Upper lobe of left lung (tissue), 6 donors: ENCODE measurements at places on chromosomes 12 and 14. TPM values are rescaled to one million over a fixed set of nuclear protein-coding genes. Genes with fewer than 3 reads are reported as not detected.
A peak's percentile ranks its signal among the peaks of the same experiment; 100 is the strongest.

The SSTR1 gene
- total RNA-seq = under 0.01 TPM

The ATF7IP gene
- total RNA-seq = 27.9 TPM

The NR1H4 gene
- 0.09 TPM for total RNA-seq

The C12orf50 gene
- total RNA-seq = not detected

The AMHR2 gene
- total RNA-seq = 0.24 TPM

The RTN1 gene
- total RNA-seq = 6.3 TPM

The IAPP gene
- not detected for total RNA-seq

The TC2N gene
- total RNA-seq = 43.0 TPM

The TSPAN8 gene
- 10.8 TPM for total RNA-seq

GRCh38 chr12:51362307-51362706, 15.8 kb upstream of the CELA1 start:
- H3K4me3 ChIP-seq = no peak overlapping the region
- H3K36me3 ChIP-seq = no peaks in the 10 kb centered on the region
- no peak for DNase-seq
- no peak overlapping the region for H3K27ac ChIP-seq
- H3K4me1 ChIP-seq = no peaks in the 10 kb centered on the region

GRCh38 chr12:86367137-86367536, 110.9 kb upstream of the MGAT4C start:
- DNase-seq = no peak
- no peak overlapping the region for H3K4me3 ChIP-seq
- H3K27me3 ChIP-seq = no peaks in the 10 kb centered on the region
- no peaks in the 10 kb centered on the region for H3K36me3 ChIP-seq
- no peaks in the 10 kb centered on the region for H3K4me1 ChIP-seq

- DNase-seq = no peak
- H3K4me3 ChIP-seq = no peak overlapping the region
- no peaks in the 10 kb centered on the region for H3K36me3 ChIP-seq
- H3K27me3 ChIP-seq = no peaks in the 10 kb centered on the region
These were observed 225.4 kb downstream of the RBM19 start for GRCh38 chr12:113740699-113741098.

GRCh38 chr12:57610554-57611107, 604 bp upstream of the ARHGEF25 start:
- no peaks in the 10 kb centered on the region for H3K36me3 ChIP-seq
- peaks cover 7% of the 10 kb centered on the region for H3K27me3 ChIP-seq
- H3K4me3 ChIP-seq = peak overlapping the region; percentile 57
- peaks cover 30% of the 10 kb centered on the region for H3K4me1 ChIP-seq
- DNase-seq = peak; percentile 90
- peak overlapping the region; percentile 74 for H3K27ac ChIP-seq

DNA sequence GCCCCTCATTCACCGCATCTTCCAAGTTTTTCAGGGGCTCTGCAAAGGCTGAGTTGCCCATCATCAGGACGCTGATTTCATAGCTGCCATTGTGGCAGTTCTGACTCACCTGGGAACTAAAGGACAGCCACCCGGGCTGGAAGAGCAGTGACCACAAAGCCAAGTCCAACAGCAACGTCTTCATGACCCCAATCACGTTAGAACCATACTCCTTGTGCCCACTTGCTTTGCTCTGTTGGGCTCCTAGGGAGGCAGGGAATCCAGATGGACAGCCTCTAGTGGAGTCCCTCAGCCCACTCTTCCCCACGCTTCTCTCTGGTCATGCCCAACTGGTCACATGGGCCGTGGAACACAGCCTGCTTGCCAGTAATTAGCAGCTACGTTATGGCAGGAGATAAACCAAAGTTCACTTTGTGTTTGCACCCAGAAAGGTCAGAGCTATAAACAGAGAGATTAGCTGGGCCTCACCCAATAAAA, at the start of gene GUCY2C:
Gene GUCY2C (minus strand): TSS at position 335 of the 477 bp plus-strand sequence. CDS start 151 bp downstream, at position 184.
- no peak within 1 kb of the TSS for H3K4me3 ChIP-seq
- no peaks in the 10 kb centered on the region for H3K4me1 ChIP-seq
- no peaks in the 10 kb centered on the region for H3K27me3 ChIP-seq
- no peaks in the 10 kb centered on the region for H3K36me3 ChIP-seq

DNA sequence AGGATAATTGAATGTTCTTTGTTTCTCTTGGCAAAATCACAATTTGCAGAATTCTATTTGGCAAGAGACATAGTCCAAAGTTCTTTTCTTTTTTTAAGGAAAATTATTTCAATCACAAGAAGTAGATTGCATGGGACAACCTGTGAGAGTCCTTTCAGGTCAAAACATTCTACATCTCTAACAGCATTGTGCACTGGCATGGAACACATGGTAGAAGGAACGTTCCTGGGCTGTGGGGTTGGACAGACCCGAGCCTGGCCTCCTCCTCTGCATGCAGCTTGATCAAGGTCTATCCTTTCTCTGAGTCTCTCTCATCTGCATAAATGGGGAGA, 88.6 kb upstream of the CPSF6 start:
- no peak overlapping the region for H3K4me3 ChIP-seq
- H3K27me3 ChIP-seq = no peaks in the 10 kb centered on the region
- H3K36me3 ChIP-seq = no peaks in the 10 kb centered on the region
- no peak for DNase-seq
- peaks cover 29% of the 10 kb centered on the region for H3K4me1 ChIP-seq

- H3K27me3 ChIP-seq = no peaks in the 10 kb centered on the region
- H3K4me1 ChIP-seq = no peaks in the 10 kb centered on the region
- H3K27ac ChIP-seq = no peak overlapping the region
- no peak overlapping the region for H3K4me3 ChIP-seq
- no peaks in the 10 kb centered on the region for H3K36me3 ChIP-seq
These were observed 352.0 kb downstream of the BCAT1 start for GRCh38 chr12:24596768-24597388.

DNA sequence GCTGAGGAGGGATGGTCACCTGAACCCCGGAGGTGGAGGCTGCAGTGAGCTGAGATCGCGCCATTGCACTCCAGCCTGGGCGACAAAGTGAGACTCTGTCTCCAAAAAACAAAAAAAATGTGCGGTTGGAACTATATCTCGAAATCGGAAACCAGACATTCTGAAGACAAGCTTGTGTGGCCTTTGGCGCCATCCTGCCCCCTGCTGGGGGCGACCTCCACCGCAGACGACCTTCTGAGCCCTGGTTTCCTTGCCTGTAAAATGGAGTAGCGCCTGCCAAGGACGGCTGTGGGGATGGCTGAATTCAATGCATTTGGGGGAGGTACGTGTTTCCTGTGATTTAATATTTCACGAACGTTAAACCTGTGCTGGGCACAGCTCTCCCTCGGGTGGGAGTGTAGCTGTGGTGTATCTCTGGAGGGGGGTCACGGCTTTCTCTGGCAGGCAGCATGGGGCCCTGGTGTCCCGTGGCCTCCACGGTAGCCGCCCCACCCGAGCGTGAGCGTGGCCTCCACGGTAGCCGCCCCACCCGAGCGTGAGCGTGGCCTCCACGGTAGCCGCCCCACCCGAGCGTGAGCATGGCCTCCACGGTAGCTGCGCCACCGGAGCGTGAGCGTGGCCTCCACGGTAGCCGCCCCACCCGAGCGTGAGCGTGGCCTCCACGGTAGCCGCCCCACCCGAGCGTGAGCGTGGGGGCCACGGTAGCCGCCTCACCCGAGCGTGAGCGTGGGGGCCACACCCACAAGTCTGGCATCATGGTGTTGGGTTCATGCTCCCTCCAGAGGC, 55.3 kb downstream of the LRCOL1 start:
- H3K4me3 ChIP-seq = no peak overlapping the region
- DNase-seq = peak; percentile 77
- no peak overlapping the region for H3K27ac ChIP-seq
- peaks cover 24% of the 10 kb centered on the region for H3K36me3 ChIP-seq
- no peaks in the 10 kb centered on the region for H3K27me3 ChIP-seq

DNA sequence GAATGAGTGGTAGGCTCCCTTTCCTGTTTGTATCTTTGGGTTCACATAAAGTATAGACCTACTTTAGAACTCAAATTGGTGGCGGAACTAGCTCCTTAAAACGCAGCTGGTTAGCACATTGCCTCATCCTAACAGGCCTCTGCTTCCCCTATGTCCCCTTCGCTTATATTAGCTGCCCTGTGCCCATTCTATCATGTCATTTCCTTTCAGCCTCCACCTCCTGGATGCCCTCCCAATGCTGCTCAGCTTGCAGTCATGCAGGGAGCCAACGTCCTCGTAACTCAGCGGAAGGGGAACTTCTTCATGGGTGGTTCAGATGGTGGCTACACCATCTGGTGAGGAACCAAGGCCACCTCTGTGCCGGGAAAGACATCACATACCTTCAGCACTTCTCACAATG, 3.5 kb downstream of the DAZAP2 start:
- no peak overlapping the region for H3K4me3 ChIP-seq
- peak overlapping the region; percentile 40 for H3K27ac ChIP-seq
- H3K36me3 ChIP-seq = peaks cover 59% of the 10 kb centered on the region
- DNase-seq = no peak
- H3K27me3 ChIP-seq = no peaks in the 10 kb centered on the region
- peaks cover 58% of the 10 kb centered on the region for H3K4me1 ChIP-seq

DNA sequence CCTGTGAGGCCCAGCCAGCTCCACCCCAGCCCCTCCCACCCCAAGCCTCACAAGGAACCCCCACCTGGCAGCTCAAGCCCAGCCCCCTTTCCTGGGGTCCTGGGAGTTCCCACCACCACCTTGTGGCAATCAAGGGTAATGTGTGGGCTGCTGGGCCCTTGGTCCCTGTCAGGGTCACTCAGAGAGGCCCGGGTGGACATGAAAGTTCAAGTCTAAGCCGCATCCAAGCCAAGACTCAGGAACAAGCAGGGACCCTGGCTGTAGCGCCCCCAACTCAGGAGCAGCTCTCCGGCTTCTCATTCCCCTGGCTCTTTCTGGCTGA, 106.4 kb upstream of the C14orf180 start:
- no peaks in the 10 kb centered on the region for H3K27me3 ChIP-seq
- H3K36me3 ChIP-seq = no peaks in the 10 kb centered on the region
- no peak overlapping the region for H3K27ac ChIP-seq
- H3K4me1 ChIP-seq = no peaks in the 10 kb centered on the region
- no peak overlapping the region for H3K4me3 ChIP-seq
